ENCODE measurements at places on chromosomes 12 and 14.

GRCh38 chr12:3182426-3182825 is 105.2 kb downstream of the TSPAN9 start:
- DNase-seq, result no peak

DNA sequence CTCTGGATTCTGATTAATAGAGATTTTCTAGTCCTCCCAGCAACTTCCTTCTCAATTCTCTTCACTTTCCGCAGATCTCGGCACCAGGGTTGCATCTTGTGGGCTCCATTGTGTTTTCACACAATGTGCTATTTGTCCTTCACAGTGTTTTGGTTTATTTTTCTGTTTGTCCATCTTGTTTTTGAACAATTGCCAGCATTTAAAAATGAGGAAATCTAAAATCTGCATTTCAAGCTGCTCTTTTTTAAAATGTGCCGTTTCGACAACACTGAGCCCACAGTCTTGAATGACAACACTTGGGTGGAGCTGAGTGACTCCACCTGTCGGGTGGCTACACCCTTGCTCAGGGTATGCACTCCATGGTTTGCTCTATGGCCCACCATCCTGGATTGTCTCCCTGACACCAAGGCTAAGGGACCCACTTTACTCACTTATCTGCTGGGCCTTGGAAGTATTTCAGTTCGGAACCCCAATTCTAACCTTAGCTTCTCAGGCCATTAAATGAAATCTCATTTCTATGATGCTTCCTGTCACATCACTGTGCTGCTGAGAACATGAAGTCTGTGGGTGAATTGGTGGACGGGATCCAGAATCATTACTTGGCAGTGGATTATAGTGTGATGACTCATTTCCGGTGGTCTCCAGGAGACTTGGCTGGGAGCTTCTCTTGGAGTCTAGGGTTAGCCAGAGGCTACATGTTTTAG is 3.4 kb upstream of the MYRFL start:
- no peak for DNase-seq

DNA sequence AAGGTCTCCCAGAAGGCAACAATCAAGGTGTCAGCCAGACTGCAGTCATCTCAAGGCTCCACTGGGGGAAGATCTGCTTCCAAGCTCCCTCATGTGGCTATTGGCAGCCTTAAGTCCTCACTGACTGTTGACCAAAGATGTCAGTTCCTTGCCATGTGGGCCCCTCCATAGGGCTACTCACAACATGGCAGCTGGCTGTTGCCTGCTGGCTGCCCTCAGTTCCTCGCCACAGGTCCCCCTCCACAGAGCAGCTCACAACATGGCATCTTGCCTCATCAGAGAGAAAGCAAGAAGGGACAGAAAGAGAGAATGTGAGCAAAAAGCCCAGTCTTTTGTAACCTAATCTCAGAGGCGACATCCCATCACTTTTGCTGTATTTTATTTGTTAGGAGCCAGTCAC is 34.4 kb upstream of the EGLN3 start:
- DNase-seq, result no peak

DNA sequence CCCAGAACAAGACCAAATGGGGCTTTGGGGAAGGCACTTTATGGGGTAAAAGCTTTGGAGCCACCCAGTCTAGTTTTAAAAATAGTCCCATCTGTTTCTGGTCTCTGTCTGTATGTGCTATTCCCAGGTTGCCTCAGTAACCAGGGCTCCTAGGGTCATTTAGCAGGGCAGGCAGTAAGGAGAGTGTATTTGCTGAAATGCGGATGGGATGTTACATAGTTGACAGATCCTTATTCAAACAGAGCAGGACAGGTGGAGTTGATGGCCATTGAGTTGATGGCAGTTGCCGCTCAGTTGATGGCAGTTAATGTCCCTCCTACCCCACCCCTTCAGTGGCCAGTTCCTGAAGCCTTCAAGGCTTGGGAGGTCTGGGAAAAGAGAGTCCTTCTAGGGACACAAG is 4.6 kb downstream of the ZC3H10 start:
- DNase-seq, result no peak

DNA sequence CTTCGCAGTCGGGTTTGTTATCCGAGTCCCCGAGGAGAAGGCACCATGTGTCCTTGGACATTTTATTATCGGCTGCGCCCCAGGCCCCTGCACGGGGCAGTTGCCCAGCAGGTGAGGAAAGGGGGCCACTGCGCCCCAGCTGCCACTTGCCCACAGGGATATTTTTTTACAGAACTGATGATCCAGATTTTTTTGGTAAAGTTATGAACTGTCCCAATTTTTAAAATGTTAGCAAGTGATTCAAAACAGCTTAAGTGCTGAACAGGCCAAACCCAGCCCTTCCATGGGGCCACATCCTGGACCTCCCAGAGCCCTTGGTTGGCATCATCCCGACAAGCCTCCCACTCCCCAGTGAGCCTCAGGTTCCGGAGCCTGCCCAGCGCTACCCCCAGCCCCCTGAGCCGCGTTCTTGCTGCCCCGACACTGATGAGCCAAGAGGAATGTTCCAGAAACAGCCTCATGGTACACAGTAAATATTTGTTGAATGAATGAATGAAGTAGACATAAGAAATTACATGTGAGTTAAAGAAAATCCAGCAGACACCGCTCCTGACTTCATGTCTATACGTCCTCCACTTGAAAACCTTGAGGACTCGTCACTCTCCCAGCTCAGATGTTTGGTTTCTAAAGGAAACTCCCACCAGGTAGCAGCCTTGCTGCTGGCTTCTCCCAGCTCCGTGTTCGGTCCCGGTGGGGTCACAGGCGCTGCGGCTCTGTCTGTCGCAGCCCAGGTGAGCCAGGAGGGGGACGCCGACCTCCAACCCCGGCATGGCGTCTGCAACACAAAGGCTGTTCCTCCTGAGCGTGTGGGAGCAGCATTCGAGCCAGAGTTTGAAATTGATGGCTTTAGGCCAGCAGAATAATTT is 88.5 kb downstream of the ADGRD1 start:
- no peak for DNase-seq

GRCh38 chr12:110199339-110200123 is 75.4 kb downstream of the IFT81 start:
- no peak for DNase-seq

GRCh38 chr14:100590726-100591452 is 3.7 kb upstream of the BEGAIN start:
- DNase-seq, result no peak

GRCh38 chr14:27243365-27243764 is 645.5 kb upstream of the NOVA1 start:
- DNase-seq, result no peak

- no peak for DNase-seq
These were observed 23.0 kb downstream of the STX2 start for GRCh38 chr12:130816097-130816496.

- no peak for DNase-seq
These were observed 62.3 kb upstream of the PTCSC3 start for GRCh38 chr14:36238666-36239363.

- no peak for DNase-seq
These were observed 30.6 kb downstream of the RASSF9 start for GRCh38 chr12:85805654-85806053.

DNA sequence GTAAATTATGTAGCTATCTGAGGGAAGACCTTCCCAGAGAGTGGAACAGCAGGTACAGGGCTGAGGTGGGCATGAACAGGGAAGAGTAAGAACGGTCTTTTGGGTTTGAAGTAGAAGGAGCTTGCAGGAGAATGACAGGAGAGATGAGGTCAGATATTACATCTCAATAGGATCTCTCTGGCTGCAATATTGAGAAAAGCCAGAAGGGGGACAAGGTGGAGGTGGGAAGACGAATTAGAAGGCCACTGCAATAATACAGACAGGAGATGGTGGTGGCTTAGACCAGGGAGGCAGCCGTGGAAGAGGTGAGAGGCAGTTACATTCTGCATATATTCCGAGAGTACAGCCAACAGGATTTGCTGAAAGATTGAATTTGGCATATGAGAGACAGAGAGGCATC is 310.2 kb downstream of the APAF1 start:
- DNase-seq, result no peak

DNA sequence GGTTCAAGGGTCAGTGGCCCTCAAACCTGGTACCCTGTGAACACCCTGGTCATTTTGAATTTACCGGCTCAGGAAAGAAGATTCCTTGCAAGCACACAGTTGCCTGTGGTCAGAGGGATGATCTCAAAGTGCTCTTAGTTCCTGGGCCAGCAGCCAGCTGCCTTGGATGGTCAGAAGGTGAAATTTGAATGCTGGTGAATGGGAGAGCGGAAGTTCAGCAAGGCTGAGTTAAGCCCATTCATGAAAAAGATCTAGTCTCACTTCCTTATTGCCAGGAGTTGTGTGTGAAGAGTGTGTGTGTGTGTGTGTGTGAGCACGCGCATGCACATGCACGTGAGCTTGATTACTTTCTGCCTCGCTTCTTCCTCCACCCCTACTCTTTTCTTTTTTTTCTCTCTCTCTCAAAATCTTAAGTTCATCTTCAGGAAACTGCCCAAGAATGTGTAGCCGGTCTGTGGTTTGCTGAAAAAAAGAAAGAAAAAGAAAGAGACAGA is 155.5 kb upstream of the CCND2 start:
- no peak for DNase-seq

DNA sequence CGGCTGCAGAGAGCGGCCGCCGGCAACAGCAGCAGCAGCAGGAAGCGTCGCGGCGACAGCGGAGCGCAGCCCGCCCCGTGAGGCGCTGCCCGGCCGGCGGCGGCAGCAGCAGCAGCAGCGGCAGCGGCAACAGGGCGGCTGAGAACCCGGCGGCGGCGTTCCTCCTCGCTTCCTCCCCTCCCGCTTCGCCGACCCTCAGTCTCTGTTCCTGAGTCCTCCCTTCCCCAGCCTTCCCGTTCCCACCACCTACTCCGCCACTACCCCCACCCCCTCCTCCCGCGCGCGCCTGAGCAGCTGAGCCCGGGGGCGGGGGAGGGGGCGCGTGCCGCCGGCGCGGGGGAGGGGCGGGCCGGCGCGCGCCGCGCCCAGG is 310 bp downstream of the BICDL1 start:
- peak; percentile 35 for DNase-seq

DNA sequence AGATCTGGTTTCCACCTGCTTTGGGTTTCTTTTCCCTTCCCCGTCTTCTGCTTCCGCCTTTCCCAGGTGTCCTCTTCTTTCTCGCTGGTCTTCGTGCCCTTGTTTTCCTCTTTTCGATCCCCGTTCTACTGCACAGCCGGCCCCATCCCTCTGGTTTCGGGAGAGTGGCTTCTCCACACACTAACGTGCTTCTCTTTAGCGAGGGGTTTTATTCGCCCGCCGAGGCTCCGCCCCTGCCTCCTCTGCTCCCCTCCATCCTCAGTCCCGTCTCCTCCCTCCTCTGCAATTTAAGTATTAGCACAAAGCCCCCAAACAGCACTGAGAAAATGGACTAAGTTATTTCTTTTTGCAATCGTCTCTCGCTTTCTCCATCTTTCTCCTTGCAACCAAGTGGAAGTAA is at the start of gene SLC7A8:
TSS of gene SLC7A8 (minus strand) at position 182 of the 400 bp plus-strand sequence. CDS start 746 bp downstream, outside the sequence.
- DNase-seq, result no peak

GRCh38 chr12:69908203-69908602 is 83.2 kb downstream of the MYRFL start:
- DNase-seq, result no peak

DNA sequence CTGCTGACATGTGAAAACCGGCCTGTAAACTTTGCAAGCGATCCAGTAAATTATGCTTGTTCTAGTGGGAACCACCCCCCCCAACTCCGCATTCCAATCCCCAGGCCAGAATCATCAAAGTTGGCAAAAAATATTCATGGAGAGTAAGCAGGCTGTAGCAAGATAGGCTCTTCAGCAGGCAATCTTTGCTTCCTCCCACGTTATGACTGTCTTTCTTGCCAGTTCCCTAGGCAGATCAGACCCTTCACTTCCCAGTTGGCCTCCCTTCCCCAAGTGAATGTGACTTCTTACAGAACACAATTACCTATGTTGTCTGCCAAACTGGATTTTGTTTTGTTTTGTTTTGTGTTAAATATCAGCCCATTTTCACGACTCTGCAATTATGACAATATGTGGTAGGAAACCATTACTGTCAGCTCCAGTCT is 1.2 kb upstream of the PTGER2 start:
- DNase-seq, result no peak

DNA sequence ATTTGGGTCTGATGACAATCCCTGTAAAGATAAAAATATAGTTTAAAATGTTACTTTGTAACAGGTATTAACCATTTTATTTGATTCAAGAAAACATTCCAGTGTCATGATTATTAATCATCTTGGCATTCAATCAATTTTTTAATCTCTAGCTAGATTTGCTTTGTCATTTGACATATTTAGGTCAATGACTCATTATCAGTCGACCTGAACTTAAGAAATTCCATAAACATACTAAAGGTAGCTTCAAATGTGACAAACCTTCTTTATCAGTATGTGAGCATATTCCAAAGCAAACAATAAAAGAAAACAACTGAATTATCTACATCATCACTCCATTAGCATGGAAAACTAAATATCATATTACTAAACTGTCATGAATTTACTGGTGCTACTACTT is 50.8 kb upstream of the CDKL1 start:
- no peak for DNase-seq

- no peak for DNase-seq
These were observed 58.1 kb upstream of the SRSF5 start for GRCh38 chr14:69708586-69709560.

- DNase-seq, result no peak
These were observed 18.7 kb upstream of the FBRSL1 start for GRCh38 chr12:132471011-132471857.

- no peak for DNase-seq
These were observed 95.0 kb downstream of the CRADD start for GRCh38 chr12:93772003-93772700.

GRCh38 chr12:119302451-119303080 is 32.0 kb upstream of the CCDC60 start:
- DNase-seq, result peak; percentile 25

GRCh38 chr14:24418492-24418873 is 11.0 kb downstream of the CBLN3 start:
- DNase-seq, result no peak

- no peak for DNase-seq
These were observed 119.6 kb downstream of the PLXNC1 start for GRCh38 chr12:94267921-94268471.

- DNase-seq, result no peak
These were observed 15.3 kb upstream of the OR8S1 start for GRCh38 chr12:48510111-48510510.

DNA sequence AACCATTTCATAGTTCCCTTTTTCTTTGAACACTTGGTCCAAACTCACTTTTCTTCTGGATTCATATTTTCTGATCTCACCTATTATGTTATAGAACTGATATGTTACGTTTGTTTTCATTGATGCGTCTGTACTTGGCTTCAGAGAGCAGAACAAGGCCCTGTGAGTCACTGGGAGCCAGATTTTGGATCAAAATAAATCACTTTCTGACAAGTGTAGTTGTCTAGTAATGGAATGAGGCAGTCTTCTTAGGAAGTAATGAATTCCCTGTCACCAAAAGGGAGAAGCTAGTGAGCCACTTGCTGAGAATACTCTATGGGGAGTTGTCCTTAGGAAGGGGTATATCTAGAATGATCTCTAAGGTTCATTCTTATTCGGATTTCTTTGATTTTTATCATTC is 10.2 kb downstream of the BICD1 start:
- no peak for DNase-seq

GRCh38 chr12:93022603-93023340 is 93.7 kb upstream of the EEA1 start:
- no peak for DNase-seq

GRCh38 chr12:129665414-129665813 is 238.4 kb downstream of the TMEM132D start:
- no peak for DNase-seq
